ENCODE measurements at places on chromosomes 16 and 17.

- no peak for DNase-seq
Observed at GRCh38 chr17:66988069-66988798, 23.7 kb downstream of the CACNG4 start.

GRCh38 chr17:29847527-29848400 lies 82.3 kb downstream of the SSH2 start:
- no peak for DNase-seq

DNA sequence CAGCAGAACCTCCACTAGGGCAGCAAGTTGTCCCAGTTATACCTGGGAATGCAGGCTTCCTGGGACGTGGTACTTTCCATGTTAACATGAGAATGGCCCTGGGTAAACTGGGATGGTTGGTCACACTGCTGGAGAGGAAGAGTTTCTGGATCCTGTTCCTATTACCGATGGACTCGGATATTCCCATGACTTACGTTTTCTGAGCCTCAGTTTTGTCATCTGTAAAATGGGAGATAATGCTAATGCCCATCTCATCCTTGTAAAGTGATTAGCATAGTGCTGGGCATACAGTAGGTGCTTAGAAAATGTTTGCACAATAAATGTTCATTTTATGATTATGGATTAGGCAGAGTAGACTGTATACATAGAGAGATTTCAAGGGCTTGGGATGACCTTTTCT lies 280.9 kb upstream of the EEF2KMT start:
- no peak for DNase-seq

DNA sequence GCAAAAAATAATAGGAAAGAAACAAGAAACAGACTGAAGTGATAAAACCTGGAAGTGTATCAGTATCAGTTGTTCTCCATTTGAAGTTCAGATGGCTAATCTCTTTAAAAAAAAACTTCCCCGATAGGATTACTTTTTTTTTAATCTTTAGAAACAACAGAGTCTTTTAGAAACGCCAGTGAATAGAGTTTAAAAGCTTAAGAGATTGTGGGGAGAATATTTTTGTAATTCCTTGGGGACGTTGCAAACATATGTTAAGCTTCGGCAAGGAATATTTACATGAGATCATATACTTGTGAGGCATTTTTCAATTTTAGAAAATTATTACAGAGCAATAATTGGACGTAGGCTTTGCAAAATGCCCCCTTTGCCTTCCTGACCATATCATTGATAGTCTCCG lies 13.2 kb downstream of the MAF start:
- DNase-seq: no peak

All from stimulated activated CD4-positive, alpha-beta T cell treated with anti-CD3 and anti-CD28 coated beads, Interleukin-12 subunit alpha, Interleukin-12 subunit beta, amount 100 ng/mL, for 24 hours (primary cell).